ENCODE measurements at places on chromosomes 2 and 18. TPM values are rescaled to one million over a fixed set of nuclear protein-coding genes. Genes with fewer than 3 reads are reported as not detected.

IL36A gene
- total RNA-seq: not detected

SETBP1 gene
- 6.5 TPM for total RNA-seq

DNA sequence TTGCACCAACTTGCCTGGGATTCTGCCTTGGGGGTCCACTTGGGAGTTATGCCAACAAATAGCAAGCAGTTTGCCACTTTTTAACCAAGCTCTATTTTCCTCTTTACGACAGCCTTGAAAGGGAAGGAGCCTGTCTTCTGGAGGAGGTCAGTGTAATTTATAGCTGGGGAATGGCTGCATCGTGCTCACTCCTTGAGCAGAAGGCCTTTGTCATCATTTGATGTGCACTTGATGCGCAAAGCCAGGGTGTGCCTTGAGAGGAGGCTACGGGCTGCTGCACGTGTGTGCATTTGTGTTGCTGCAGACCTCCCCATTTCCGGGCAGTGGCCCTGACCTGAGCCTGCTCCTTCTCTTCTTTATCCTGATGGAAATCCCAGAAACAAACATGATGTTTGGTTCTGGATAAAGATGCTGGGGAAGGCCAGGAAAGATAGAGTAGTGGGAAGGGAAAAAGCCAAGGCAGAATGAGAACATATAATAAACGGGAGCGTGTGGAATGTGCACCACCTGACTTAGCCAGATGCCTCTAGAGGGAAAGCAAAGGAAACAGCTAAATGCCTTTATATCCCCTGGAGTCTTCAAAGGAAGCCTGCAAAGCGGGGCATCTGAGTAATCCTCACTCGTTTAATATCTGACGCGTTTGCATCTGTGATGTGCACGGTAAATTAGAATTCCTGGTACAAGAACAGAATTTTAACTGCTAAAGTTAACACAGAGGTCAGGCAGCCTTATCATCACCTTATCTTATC is 68.3 kb upstream of the ZNF521 start:
- H3K4me1 ChIP-seq: no peaks in the 10 kb centered on the region
- H3K27ac ChIP-seq: no peak overlapping the region
- no peaks in the 10 kb centered on the region for H3K36me3 ChIP-seq
- H3K27me3 ChIP-seq: no peaks in the 10 kb centered on the region
- no peak overlapping the region for H3K4me3 ChIP-seq
- no peak for DNase-seq

DNA sequence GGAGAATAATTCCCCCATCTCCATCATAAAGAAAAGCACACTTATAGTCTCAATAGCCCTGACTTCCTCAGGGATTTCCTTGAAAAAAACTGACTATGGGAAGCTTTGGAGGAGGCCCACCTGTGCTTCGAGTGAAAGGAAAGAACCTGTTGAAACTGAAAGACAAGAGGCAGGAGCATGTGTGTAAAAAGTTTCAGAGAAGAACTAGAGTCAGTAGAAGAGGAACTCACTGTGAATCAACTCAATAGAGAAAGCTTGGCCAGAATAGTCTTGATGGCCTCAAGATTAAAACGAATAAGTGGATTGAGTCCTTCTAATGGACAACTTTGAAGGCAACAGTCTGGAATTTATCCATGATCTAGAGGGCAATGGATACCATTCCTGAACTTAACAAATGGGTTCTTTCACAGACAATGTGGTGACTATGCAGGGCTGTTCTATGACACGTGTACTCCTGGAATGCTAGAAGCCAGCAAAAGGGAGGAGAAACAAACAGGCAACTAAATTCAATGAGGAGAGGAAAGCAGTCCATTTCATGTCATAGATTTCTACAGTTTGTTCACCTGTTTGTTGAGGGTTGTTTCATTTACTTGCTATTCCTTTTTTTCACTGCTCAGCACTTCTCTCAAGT is 442.3 kb downstream of the GRB14 start:
- H3K27me3 ChIP-seq: no peaks in the 10 kb centered on the region
- H3K4me3 ChIP-seq: no peak overlapping the region
- no peak for DNase-seq
- H3K27ac ChIP-seq: no peak overlapping the region

GRCh38 chr2:219230059-219230540 is 494 bp downstream of the ANKZF1 start:
- peak overlapping the region; percentile 65 for H3K27ac ChIP-seq
- peaks cover 6% of the 10 kb centered on the region for H3K4me1 ChIP-seq
- no peaks in the 10 kb centered on the region for H3K27me3 ChIP-seq
- peak; percentile 56 for DNase-seq

DNA sequence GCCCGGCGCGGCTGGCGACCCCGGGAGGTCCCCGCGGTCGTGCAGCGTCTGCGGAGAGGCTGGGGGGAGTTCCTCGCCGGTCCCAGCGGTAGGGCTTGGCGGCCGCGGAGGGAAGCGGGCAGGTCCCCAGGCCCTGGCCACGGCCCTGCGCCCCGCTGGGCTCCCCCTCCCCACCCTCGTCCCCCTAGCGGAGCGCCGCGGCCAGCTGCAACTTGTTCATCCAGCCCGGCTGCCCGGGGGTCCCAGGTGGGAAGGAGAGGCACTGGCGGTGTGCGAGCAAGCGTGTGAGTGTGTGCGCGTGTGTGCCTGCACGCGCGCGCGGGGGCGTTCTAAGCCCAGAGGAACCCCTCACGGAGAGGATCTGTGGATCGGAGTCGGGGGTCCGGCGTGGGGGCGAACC is 1.3 kb downstream of the PTPRM start:
- H3K4me3 ChIP-seq: peak overlapping the region; percentile 64
- peaks cover 25% of the 10 kb centered on the region for H3K27me3 ChIP-seq
- no peaks in the 10 kb centered on the region for H3K36me3 ChIP-seq

DNA sequence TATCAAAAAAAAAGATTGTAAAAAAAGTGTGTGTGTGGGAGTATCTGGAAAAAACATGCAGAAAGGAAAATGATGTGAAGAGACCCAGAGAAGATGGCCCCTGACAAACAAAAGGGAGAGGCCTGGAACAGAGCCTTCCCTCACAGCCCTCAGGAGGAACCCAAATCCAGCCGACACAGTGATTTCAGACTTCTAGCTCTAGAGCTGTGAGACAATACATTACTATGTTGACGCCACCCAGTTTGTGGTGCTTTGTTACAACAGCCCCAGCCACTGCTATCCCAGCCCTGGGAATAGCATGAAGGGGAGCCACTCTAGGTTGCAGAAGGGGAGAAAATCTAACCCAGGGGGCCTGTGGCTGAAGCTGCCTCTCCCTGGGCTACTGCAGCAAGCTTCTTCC is 59.0 kb upstream of the ZBTB7C start:
- DNase-seq: no peak
- H3K4me3 ChIP-seq: no peak overlapping the region
- H3K27ac ChIP-seq: no peak overlapping the region
- no peaks in the 10 kb centered on the region for H3K4me1 ChIP-seq
- no peaks in the 10 kb centered on the region for H3K27me3 ChIP-seq
